ENCODE measurements at places on chromosomes 2 and 18.
A peak's percentile ranks its signal among the peaks of the same experiment; 100 is the strongest.

GRCh38 chr18:24651434-24651833, 191.0 kb downstream of the HRH4 start:
- DNase-seq, result no peak

- peak; percentile 93 for DNase-seq
These were observed 460 bp downstream of the EPC2 start for GRCh38 chr2:148644883-148645538.

DNA sequence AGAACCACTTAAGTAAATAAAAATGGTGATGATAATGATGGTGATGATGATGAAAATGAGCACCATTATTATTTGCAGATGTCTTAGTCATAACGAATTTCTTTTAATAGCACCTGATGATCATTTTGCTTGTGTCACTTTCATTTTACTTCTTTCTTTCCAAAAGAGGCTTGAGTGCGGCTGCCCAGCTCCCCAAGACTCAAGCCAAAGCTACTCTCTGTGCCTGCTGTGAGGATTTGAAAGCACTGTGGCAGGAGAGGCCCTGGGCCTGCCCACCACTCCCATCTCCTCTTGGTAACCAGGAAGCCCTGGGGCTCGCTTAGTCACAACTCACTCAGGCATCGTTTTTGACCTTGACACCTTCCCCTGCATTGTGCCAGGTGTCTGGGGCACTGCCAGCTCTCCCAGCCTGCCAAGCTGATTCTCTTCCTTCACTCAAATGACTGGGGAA, 41.2 kb downstream of the RPL37A start:
- no peak for DNase-seq

- no peak for DNase-seq
These were observed 43.2 kb downstream of the PHLPP1 start for GRCh38 chr18:62758591-62758990.

DNA sequence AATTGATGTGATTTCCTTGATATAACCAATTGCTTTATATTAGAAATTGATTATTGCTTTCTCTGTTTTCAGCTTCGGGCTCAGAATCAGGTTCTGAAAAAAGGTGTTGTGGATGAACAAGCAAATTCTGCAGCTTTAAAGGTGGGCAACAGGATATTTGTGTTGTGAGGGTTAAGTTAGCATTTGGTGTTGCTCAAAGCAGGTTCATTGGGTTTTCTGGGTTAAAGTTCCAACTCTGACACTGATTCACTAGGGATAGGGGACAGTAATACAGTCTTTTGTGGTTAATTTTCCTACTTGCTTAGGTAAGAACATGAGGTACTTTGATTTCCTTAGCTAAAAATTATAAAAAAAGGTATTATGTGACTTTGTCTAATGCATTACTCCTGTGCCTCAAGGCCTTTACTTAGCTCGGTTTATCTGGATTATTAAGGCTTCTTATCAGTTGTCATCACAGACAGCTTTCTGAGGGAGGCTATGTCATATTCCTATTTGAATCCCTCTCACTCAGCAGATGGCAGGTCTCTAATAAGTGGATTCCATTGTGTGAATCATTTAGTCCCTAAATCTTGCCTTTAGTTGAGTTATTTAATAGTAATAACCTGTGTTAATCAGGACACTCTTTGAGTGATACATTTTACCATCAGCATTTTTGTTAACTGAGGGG, 78.9 kb upstream of the STON1 start:
- DNase-seq, result no peak
